ENCODE measurements at places on chromosomes 13 and 19.
A peak's percentile ranks its signal among the peaks of the same experiment; 100 is the strongest.

DNA sequence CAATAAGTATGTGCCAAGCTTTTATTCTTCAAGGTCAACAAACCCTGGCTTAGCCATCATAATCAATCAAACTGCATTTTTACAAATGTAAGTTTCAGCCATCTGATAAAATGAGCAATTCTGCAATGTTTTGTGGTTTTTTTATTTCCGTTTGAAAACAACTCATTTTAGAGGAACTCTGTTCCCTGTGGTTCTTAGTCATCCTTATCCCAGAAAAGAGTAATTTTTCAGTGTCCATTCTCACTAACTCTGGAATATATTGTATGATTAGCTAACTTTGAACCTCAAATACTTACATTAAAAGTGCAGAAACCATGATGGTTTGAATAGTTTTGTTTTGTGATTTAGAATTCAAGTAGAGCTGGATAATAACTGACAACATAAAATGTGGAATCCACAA lies 87.6 kb downstream of the IRS2 start:
- DNase-seq = no peak

DNA sequence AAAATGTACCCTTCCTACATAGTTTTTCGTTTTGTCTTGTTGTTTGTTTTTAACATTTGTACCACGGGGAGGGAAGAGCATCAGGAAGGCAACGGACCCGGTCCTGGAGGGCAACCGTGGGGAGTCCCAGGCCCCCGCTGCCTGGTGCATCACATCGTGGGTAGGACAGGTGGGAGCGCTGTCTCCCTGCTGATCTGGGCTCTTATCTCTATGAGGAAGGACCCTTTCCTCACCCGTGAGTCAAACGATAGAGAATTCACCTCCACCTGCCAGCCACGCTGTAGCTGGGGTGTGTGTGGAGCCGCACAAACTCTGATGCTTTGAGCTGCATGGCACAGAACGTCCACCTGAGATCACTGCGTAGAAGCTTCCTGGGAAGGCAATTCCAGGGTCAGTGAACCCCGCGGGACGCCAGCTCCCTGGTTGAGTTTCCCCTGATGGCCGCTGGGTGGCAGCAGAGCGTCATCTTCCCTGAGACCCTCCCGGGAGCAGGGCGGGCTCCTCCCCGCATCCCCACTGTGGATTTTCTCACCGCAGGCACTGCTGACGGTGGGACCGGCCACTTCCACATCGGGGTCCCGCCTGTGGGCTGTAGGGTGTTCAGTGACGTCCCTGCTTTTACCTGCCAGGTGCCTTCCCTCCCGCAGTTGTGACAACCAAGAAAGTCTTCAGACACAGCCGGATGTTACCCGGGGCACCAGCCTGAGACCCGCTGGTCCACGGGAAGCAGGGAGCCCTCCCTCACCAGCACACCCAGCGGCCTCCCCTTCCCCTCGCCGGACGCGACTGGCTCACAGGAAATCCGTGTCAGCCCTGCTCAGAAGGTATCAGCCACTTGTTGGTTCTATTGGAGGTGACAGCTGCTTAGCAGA lies 54.7 kb downstream of the ZNF787 start:
- DNase-seq = peak; percentile 36

GRCh38 chr19:47284324-47284899 lies 9.7 kb downstream of the INAFM1 start:
- no peak for DNase-seq

DNA sequence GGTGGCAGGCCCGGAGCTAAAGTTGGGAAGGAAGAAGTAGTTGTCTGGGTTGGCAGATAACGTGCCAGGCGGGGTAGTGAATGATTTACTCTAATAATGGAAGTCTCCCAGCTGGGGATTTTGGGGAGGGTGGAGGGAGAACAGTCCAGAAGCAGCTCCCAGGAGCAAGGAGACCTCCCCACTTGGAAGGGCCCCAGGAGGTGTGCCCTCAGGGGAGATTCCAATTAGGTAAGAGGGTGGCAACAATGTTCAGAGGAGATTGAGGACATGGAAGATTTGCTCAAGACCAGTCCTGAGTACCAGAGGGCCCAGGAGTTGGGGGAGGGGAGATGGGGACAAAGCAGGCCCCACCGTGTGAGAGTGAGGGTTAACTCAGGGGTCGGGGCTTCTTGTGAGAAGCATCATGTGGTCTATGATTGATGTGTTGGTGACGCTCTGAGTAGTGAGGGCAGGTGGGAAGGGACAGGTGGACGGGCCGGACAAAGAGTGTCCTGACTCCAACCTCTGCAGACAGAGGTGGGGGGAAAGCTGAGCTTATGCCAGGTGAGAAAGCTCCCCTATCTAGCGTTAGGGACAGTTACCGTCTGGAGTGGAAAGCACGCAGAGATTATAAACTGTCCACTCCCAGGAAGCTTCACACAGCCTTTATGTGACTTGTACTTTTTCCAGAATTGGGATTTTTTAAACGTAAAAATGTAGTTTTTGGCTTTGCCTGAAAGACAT lies 3.5 kb downstream of the SPINT2 start:
- no peak for DNase-seq

- peak; percentile 0 for DNase-seq
Measured at GRCh38 chr13:80873589-80873988, 532.7 kb upstream of the SPRY2 start.

GRCh38 chr19:16371540-16371986 lies 46.9 kb downstream of the KLF2 start:
- DNase-seq = peak; percentile 82

- no peak for DNase-seq
Measured at GRCh38 chr13:78194904-78195639, 276.4 kb upstream of the EDNRB start.

- DNase-seq = no peak
Measured at GRCh38 chr13:27774169-27774568, 18.1 kb upstream of the GSX1 start.

GRCh38 chr19:23439623-23440022 lies 44.4 kb upstream of the ZNF91 start:
- DNase-seq = no peak

DNA sequence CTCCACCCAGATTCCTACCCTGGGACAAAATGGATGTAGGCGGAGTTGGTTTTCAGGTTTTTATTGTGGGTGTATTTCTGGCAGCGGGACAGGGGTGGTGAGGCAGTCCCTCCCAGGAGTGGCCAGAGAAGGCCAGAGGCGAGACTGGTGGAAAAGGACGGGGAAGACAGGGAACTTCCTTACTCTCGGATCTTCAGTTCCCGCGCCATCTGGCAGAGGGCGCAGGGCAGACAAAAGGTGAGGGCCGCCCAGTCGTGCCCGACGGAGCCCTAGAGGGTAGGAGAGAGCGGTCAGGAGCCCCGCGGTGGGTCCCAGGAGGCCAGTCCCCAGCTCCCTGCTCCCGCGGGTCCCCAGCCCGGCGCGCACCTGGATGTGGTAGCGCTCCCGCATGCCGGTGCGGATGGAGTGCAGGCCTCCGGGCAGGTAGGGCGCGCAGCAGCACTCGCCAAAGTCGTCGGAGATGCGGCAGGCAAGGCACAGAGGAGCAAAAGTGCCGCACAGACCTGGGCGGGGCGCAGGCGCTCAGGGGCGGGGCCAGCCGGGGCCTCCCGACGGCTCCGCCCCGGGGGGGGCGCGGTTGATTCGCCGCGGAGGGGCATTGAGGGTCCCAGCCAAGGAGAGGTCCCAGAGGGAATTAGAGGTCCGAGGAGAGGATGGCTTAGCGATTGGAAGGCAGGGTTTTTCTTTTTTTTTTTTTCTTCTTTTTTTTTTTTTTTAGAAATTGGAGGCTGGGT lies 3.0 kb downstream of the CNFN start:
- peak; percentile 29 for DNase-seq

DNA sequence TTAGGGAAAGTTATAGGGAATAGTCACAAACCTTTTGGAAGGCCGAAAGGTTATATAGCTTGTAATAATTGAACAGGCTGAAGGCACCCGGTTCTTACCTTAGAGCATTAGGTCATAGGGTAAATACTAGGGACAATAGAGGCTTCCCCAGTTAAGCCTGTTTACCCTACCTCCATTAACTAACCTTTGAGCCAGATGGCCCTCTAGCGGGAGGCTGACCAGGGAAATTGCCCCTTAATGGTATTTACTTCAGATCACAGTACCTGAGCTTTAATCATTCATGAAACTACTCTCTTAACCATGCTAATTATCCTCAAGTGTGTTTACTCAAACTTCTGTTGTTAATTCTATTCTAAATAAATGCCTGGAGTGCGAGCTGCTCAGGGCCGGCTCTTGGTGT lies 20.4 kb upstream of the ZNF83 start:
- DNase-seq = no peak

DNA sequence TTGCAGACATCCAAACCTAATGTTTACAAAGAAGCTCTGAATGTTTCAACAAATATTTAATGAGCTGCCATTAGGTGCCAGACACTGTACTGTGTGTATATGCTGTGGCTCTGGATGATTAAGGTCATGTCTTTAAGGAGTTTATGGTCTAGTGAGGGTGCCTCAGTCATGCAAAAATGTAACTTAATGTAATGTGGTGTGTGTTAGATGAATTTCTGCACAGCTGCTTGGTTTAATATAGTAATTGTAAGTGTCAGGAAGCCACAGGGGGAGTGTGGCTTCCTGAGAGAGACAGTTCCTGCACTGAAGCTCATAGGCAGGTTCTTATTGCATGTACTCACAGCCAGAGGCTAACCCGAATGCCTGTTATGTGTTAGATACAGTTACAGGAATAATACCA lies 43.3 kb downstream of the SPATA13 start:
- no peak for DNase-seq

All from stimulated activated CD8-positive, alpha-beta memory T cell treated with anti-CD3 and anti-CD28 coated beads, Interleukin-2, amount 100 ng/mL, for 1 hour (primary cell).